HCEC 1CT (cell line): ENCODE measurements at places on chromosomes 4 and X.

GRCh38 chrX:44401151-44401550, 57.7 kb upstream of the EFHC2 start:
- peak; percentile 15 for DNase-seq

GRCh38 chr4:121192480-121192879, 28.4 kb upstream of the TNIP3 start:
- peak; percentile 7 for DNase-seq

- peak; percentile 88 for DNase-seq
These were observed at the start of gene ARMCX5 for GRCh38 chrX:102599084-102599950. Gene ARMCX5, plus strand, starts transcription at chrX:102599515. Its CDS starts 2,627 bp downstream, at chrX:102602142.

DNA sequence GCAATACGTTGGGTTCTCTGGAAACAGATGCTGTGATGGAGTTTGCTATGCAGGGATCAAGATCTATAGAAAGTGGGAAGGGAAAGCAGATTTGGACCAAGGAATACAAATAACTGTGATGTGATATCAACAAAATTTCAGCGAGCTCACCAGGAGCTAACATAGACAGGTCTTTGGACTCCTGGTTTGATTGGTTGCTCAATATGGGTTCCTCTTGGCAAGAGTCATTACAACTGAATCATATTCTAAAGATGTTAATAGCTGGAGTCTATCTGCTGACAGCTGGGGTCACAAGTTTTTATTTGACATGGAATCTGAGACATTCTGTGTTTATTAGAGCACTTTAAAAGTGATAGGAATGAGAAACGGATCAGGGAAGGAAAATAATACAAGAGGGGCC, 637.6 kb upstream of the GNPDA2 start:
- DNase-seq: no peak

DNA sequence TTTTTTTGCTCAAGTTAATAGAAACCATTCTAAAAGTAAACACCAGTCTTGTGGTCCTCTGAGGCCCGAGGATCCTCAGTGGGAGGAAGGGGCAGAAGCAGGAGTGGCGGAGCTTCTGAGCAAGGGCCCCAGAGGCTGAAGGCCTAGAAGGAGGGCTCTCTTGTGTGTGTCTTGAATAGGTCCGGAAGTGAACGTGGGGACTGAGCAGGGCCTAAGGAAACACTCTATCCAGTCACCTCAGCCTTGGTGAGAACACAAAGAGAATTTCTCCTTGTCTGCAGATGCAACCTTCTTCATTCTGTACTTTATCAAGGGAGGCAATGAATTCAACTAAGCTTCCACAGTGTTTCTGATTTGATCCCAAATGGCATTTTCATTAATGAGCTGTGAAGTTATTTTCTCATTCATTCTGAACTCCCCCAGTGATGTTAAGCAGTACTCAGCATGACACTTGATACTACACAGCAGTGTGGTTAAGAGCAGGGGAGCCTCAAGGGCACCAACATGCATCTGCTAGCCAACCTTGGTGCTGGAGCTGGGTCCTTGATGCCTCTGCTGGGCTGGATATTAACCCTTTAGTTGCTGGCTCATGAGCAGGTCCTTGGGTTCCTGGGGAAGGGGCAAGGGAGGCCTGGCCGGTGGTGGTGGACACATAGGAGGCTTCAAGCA, 64.7 kb downstream of the RBM47 start:
- DNase-seq: no peak

DNA sequence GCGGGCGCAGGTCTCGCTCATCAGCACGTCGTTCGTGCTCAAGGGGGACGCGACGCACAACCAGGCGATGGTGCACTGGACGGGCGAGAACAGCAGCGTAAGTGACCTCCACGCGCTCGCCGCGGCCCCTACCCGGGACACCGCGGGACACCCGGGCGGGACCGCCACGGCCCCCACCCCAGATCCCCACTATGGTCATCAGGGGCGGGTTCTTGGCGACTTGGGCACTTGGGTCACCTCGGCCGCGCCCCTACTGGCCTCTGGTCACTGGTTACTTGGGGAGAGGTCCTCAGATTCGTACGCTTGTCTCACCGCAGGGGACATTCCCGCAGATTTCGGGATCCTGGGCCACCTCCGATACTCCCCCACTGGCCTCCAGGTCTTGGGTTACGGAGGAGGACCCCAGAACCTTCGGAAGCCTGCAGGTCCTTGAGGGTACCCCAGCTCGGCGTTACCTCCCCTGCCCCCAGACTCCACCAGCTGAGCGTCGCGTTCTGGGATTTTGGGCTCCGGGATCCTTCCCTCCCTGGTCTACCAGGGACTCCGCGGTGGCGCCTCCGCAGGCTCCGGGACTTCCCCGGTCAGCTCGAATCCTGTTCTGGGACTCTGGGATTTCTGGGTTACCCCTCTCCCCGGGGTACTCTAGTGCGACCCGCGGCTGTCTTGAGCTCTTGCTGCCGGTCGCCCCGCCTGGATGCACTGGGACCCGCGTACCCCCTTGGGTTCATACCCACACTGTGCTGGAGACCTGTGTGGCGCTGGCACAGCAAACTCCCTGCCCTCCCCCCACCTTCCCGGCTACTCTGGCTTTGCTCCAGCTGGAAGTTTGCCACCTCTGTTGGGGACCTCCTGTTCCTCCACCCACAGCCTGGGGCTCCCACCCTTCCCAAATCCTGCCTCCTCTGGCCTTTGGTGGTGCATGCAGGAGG, 956 bp downstream of the SORCS2 start:
- DNase-seq: no peak

- DNase-seq: no peak
These were observed 1000.1 kb upstream of the LCORL start for GRCh38 chr4:19021617-19022016.

GRCh38 chr4:38531141-38531727, 132.8 kb upstream of the KLF3 start:
- DNase-seq: no peak

DNA sequence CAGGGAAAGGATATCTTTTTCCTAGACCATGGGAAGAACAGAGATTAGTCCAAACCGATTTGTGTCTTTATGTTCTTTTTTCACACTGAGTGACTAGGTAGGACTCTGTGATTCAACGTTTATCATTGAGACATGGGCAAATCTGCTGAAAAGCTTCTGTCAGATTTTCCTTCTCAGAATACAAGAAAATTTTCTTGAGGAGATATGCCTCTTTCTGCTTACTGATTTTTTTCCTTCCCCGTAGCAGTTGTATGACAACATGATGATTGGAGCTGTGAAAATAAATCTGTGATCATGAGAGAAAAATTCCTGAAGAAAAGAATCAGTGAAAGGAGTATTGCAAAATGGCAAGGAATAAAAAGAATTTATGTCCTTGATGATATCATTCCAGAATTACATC, 130.6 kb upstream of the FAT4 start:
- DNase-seq: peak; percentile 15

- no peak for DNase-seq
These were observed 73.0 kb upstream of the ZNF518B start for GRCh38 chr4:10530137-10530786.

- DNase-seq: no peak
These were observed 91.4 kb upstream of the TTC29 start for GRCh38 chr4:147037069-147037468.

DNA sequence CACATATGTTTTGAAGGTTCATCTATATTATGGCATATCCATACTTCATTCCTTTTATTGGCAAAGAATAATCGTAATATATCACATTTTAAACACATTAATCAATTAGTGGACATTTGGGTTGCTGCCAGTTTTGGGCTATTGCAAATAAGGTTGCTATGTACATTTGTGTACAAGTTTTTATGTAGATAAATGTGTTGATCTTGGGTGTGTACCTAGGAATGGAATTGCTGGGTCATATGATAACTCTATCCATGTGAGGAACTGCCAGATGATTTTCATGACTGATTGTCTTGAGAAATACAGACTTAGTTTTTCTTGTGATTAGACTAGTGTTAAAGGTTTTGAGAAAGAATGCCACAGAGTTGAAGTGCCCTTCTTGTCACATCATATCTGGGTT, 99.2 kb upstream of the RAB40AL start:
- no peak for DNase-seq

GRCh38 chr4:15551740-15552446, 82.2 kb downstream of the CC2D2A start:
- no peak for DNase-seq

GRCh38 chrX:130443875-130444274, 42.1 kb downstream of the RBMX2 start:
- no peak for DNase-seq

DNA sequence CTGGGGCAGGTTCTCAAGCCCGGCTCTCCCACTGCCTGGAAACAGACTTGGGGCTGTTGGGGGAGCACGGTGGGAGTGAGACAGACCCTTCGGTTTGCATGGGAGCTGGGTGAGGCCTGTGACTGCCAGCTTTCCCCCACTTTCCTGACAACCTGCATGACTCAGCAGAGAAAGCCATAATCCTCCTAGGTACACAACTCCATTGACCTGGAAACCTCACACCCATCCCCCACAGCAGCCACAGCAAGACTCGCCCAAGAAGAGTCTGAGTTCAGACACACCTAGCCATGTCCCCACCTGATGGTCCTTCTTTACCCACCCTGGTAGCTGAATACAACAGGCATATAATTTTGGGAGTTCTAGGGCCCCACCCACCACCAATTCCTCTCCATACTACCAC, 57.6 kb upstream of the UBQLN2 start:
- no peak for DNase-seq

- DNase-seq: no peak
These were observed 38.4 kb downstream of the TMEM271 start for GRCh38 chr4:537436-538264.

DNA sequence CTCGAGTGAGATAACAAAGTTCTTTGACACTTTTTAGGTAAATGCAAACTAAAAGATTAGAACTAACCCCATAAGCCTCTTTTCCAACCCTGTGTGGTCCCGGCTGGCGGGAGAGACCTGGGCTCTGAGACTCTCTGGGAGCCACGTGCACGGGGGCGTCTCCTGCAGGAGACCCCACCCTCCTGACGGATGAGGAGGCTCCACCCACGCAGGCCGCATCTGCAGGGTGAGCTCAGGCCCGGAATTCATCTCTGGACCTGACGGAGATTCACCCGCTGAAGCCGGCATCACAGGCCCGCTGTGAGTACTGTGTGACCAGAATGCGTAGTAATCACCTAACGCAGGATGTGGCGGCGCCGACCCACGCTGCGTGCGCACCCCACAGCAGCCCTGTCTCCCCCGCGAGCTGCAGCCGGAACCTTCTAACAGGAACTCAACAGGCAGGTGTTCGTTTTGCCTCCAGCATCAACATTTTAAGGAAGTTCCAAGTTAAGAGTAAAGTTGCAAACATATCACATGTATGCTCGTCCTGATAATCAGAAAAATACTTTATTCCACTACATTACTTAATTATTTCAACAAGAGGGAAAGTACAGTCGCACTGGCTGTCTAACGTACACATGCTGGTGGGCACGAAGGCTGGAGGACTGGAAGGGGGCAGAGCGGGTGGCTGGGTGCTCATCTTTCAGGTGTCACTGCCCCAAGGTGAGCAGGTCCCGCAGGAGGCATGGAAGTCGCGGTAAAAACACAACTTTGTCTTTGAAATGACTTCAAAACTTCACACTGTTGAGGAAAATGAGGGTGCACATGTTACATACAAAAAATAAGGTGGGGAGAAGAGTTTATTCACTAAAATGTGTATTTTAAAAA, 44.5 kb downstream of the FGFRL1 start:
- DNase-seq: no peak

DNA sequence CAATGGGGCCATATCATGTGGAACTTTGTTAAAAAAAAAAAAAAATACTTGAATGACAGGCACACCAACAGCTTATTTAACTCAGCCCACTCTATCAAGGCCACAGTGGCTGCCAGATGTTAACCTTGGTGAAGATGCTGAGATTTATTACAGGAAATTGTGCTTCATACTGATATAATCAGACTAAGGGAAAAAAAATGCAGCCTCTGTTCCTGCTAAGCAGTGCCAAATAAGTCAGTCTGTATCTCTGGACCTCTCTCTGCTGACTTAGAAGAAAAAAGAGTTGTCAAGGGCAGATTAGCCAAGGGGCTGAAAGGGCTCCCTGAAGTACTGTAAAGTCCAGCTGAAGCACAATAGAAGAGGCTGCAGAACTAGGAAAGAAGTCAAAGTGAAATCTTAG, 677.7 kb upstream of the HTR2C start:
- DNase-seq: peak; percentile 19

DNA sequence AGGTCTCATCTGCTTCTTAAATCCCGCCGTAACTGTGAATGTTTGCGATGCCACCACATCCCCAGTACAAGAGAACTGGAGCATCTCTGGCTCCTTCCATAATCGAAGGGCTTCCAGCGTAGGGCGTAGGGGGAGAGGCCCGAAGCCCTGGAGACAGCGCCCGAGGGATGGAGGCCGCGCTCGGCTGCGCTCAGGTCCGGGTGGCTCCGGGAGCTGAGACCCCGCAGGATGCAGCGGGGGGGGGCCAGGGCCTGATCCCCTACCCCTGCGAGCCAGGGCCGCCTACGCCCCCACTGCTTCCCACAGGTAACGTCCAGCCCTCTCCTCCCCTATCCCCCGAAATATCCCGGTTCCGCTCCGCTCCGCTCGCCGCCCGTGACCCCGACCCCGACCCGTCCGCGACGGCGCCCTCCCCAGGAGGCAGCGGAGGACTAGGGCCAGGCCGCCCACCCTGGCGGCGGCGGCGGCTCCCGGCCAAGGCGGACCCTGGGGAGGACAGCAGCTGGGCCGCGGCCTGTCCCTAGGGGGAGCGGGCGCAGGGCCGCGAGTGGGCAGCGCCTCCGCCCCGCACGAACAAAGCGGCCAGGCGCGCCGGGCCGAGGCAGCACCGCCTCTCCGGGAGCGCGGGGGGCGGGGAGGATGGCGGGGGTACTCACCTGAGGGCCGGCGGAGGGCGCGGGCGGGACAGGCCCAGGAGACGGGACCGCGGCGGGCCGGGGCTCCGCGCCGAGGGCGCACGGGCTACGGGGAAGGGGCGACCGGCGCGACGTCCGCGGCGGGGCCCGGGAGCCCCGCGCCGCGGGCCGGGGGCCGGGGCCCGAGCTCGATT, 723 bp downstream of the WDFY3 start:
- peak; percentile 12 for DNase-seq

DNA sequence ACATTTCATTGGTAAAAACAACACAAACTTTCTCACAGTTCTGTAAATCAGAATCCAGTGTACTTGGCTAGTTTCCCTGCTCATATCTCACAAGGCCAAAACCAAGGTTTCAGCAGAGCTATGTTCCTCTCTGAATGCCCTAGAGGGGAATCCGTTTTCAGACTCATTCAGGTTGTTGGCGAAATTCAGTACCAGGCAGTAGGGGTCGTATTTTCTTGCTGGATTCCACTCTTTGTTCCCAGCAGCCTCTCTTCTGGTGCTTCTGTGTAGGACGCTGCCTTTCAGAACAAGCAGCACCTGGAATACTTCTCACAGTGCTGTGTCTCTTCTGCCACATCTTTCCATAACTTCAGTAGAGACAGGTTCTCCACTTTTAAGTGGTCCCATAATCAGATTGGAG, 351.9 kb downstream of the PCDH18 start:
- no peak for DNase-seq

- DNase-seq: no peak
These were observed 119.4 kb downstream of the LUZP4 start for GRCh38 chrX:115408771-115409400.

- no peak for DNase-seq
These were observed 18.0 kb upstream of the TMEM184C start for GRCh38 chr4:147599206-147599605.

GRCh38 chr4:8552581-8553205, 27.5 kb upstream of the GPR78 start:
- DNase-seq: no peak
